T-helper 17 cell (primary cell): ENCODE measurements at places on chromosomes 1 and 21.

- DNase-seq = no peak
Measured at GRCh38 chr1:206049293-206049692, 3.7 kb upstream of the RHEX start.

DNA sequence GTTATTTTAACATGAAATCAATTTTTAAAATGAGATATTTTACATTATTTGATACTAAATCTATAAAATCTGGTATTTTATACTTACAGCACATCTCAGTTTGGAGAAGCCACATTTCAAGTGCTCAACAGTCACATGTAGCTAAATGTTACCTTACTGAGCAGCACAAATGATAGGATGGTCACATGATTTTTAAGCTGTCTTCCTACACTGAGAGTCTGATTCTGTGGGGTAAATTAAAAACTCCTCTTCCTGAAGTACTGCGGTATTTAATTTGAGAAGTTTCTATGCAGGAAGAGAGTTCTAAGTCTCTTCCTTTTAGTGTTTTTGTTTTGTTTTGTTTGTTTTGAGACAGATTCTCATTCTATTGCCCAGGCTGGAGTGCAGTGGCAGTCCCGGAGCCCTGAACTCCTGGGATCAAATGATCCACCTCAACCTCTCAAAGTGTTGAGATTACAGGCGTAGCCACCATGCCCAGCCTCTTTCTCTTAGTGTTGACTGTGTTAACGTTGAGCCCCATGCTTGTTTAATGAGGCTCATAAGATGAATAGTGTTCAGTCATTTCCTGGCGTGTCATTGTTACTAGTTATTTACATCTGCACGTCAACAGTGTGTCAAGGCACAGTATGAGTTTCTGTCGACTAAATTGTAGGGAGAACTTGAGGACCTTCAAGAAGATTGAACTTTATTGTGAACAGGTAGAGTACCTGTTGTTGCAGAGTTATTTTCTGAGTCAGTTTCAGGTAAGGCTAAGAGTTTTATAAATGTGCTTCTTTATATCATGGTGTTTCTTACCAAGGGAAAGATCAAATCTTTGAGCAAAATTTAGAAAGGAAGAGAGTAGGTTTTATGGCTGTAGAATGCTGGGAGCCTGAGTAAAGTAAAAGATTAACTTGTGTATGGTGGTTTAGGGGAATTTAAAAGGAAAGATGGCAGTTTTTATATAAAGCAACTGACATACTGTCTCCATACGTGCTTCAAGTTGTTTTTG, 3.3 kb downstream of the CNST start:
- no peak for DNase-seq

- DNase-seq = no peak
Measured at GRCh38 chr1:12184008-12184681, 17.4 kb downstream of the TNFRSF1B start.

- DNase-seq = no peak
Measured at GRCh38 chr1:16451841-16452528, 11.5 kb downstream of the NECAP2 start.

DNA sequence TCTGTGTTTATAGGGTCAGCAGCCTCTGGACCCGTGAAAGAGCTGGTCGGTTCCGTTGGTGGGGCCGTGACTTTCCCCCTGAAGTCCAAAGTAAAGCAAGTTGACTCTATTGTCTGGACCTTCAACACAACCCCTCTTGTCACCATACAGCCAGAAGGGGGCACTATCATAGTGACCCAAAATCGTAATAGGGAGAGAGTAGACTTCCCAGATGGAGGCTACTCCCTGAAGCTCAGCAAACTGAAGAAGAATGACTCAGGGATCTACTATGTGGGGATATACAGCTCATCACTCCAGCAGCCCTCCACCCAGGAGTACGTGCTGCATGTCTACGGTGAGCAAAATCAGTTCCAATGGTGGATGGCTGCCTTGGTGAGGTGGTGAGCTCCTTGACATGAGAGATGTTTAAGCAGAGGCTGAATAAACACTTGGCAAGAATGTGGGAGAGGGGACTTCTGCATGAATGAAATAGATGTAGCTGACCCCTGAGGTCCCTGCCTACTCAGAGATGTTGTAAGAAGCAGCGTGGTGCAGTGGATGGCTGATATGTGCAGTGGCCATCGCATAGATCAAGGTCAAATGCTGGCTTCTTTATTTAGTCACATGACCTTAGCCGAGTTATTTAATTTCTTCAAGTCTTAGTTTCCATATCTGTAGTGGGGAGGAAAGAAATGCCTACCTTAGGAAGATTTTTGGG, 9.3 kb downstream of the SLAMF7 start:
- DNase-seq = no peak

- DNase-seq = no peak
Measured at GRCh38 chr1:242468784-242469183, 55.7 kb downstream of the PLD5 start.

GRCh38 chr1:244207935-244208244, 156.8 kb downstream of the ZBTB18 start:
- DNase-seq = no peak

DNA sequence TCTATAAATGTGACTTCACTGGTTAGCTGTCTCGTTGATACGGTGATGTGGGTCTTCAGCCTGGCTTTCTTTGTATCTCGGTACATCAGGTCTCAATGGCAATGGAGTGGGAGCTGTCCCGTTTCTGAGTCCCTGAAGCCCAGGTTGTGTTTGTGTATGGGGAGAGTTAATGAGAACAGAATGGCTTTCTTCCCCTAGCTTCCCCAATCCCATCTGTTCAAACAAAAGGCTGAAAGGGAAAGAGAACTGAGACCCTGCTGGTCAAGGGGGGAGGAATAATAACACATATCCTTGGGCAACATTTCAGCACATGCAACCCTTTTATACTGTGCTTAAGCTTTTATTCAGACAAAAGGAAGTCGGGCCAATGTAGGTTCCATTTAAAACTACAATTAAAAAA, 28.4 kb upstream of the CASQ2 start:
- DNase-seq = no peak

DNA sequence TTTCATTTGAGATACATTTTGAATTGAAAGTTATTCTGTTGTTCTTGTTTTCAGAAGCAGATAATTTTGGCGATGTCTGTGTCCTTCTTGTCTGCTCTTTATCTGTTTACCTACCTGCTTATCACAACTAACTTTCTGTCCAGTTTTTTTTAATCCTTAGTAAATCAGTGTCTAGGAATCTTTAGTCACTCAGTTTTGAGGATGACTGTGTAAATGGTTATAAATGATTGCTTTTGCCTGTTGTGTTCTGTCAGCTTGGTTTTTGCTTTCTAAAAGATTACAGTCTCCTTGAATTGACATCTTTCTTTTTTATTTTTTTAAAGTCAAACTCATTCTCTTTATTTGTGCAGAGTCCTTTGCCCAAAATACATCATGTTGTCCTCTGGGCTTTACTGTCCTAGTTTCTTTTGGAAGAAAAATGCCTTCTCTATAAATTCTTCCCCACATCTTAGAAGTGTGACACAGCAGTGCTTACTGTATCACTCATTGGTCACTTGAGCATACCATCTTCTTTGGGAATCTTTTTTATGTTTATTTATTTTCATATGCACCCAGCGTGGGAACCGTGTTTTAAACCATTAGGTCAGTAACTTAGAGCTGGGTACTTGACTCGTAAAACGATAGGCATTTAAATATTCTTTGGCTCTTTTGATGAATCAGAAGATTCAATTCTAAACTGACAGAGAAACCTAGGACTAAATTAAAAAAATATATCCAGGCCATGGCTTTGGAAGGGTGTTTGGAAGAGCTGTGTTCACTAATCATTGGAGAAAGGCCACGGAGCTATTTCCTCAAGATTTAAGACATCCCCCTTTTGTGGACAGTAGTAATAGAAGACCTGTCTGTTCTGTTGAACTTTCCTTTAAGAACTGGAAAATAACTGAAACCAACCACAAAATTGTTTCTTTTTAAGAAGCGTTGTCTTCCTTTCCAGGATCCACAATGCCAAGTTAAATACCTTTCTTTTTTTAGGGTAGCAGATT, 20.9 kb downstream of the LAMC1 start:
- DNase-seq = no peak

- no peak for DNase-seq
Measured at GRCh38 chr1:17190010-17190995, 14.6 kb upstream of the PADI1 start.

DNA sequence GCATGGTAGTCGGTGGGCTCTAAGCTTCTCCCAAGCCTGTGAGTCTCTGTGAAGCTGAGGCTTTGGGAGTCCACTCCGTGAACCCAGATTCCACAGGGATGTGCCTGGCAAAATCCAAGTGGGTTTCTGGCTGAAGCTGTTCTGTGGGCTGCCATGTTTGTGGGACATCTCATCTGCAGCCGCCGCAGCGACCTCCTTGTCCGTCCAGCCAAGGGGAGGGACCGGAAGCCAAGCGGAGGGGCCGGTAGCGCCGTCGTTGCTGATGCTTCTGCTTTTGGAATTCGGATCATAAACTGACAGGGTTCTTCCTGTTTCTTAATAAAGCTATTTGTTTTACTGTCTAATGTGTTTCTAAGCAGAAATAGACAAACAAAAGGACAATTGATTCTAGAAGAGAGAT, 13.3 kb downstream of the KIF26B start:
- DNase-seq = no peak

DNA sequence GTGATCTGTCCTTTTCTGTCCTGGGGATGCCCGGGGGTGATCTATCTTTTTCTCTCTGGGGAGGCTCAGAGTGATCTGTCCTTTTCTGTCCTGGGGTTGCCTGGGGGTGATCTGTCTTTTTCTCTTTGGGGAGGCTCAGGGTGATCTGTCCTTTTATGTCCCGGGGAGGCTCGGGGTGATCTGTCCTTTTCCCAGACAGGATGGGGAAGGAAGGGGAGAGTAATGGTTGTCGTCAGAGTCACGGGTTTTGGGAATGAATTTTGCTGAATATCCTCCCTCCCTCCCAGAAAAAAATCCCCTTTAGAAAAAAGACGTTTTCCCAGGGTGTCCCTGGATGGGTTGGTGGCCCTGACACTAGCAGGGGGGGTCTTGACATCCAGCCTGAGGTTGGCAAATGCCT, 91.5 kb downstream of the ARHGEF10L start:
- no peak for DNase-seq

DNA sequence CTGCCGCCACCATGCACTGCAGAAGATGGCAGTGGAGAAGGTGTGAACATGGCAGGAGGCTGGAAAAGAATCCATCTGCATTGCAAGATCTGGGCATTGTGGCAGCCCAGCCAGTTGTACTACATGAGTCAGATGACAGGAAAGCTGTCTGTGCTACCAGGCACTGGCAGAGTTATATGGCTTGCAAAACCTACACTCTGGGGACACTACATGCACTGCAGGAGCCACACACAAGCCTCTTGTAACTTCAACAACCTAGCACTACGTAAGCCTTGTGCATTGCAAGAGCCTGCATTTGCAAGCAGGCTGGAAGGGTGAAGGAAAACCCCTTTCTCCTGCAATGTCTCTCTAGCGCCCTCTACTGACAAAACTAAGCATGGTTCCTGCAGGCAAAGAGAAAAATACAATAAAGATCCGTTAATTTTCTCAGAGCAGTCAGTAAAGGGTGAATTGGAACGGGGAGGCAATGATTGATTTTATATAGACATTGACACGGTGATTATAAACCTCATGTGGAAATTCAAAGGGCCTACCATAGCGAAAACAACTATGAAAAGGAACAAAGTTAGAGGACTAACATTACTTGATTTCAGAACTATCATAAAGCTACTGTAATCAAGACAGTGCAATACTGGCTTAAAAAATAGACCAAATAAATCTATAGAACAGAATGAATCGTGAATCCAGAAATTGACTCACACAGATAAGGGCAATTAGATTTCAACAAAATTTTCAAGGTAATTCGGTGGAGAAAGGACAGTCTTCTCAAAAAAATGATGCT, 26.2 kb upstream of the DYNLT5 start:
- peak; percentile 22 for DNase-seq

DNA sequence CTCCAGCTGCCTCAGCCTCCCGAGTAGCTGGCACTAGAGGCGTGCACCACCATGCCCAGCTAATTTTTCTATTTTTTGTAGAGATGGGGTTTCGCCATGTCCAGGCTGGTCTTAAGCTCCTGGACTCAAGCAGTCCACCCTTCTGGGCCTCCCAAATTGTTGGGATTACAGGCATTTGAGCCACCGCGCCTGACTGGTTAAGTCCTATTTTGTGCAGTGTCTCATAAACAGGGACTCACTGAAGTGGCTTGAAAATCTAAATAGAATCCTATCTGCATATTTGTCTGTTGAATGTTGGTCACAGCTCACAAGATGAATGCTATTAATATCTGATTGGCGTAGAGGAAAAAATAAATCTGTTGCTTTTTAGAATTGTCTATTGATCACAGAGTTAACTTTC, 5.9 kb upstream of the CHAF1B start:
- DNase-seq = no peak

- no peak for DNase-seq
Measured at GRCh38 chr1:237235091-237235490, 193.1 kb downstream of the RYR2 start.

DNA sequence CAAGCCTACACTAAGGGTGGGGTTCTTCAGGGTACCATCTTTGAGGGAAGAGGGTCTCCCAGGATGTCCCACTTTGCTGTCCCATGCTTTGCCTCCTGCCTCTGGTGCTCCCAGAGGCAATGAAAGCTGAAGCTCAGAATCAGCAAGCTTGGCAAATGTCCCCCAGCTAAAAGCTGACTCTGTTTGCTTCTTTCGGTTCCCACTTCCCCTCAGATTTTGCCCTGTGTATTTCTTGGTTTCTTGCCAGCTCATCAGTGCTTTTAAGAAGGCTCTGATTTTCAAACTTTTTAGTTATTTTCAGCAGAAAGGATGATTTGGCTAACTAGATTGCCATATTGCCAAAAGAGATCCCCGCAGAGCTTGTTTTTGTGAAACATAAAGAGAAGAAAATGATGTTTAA, 33.1 kb upstream of the COG2 start:
- no peak for DNase-seq
